Cerebellum (tissue), 4 donors: ENCODE measurements at places on chromosomes 6 and 20. TPM values are rescaled to one million over a fixed set of nuclear protein-coding genes. Genes with fewer than 3 reads are reported as not detected.

Gene CRISP2
- total RNA-seq, result 0.54 TPM

Gene VGLL2
- not detected for total RNA-seq

Gene TSPO2
- not detected for total RNA-seq

Gene EEF1A2
- total RNA-seq, result 78.4 TPM

Gene PSORS1C2
- total RNA-seq, result not detected

Gene NR2E1
- total RNA-seq, result not detected

DNA sequence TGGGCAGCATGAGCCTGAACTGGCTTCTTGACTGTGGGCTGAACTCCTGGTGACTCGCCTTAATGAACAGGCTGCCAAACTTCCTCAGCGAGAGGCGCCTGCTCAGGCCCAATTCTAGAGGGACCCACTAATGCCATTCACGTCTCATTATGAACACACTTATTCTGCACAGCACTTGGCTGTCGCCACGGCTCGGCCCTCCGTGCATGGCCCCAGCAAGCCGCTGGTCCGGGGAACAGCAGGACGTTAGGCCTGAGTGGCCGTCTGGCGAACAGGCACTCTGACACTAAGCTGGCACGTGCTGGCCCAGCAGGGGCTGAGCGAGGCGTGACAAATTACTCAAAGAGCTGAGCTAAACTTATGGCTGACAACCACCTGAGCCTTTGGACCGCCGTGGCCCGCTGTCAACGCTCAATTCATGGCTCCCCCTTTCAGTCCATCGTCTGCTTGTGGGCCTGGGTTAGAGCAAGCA, 45.9 kb downstream of the INSM1 start:
- DNase-seq, result peak; percentile 30

- DNase-seq, result no peak
Measured at GRCh38 chr6:167988945-167989841, 8.3 kb upstream of the KIF25 start.

DNA sequence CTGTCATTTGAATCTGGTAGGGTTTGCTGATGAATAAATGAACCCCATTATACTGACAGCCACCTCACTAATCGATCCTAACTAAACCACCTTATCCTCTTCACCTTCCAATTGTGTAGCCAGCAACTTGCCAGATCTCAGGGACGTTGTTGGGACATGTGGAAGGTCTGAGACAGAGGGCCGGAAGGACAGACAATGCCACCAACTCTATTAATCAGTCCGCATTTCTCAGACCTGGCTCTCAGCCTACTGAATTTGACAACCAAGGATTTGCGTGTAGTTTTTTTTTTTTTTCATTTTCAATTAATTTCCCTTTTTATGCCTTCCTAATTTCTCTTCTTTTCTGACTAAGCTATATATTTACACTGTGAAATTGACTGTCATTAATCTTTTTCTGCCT, 122.5 kb downstream of the CARMIL1 start:
- DNase-seq, result no peak

DNA sequence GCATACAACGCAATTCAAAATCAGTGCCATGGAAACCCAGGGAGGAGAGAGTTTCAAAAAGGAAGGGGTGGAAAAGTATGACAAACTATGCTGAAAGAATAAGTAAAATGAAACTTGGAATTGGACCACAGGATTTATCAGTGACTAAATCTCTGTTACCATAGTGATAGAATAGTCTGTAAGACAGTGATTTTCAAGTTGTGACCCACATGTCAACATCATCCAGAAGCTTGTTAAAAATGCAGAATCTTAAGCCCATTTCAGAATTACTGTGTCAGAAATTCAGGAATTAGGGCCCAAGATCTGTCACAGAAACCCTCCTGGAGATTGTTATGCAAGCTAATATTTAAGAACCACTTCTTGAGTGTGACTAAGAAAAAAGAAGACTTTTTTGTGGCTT, 417.7 kb upstream of the JAG1 start:
- DNase-seq, result no peak

GRCh38 chr6:100475554-100476320, 11.0 kb upstream of the SIM1 start:
- no peak for DNase-seq

GRCh38 chr20:46894579-46894958, at the start of gene EYA2:
EYA2 (plus strand) TSS chr20:46894843; CDS start chr20:46990011, 95,168 bp downstream.
- DNase-seq, result no peak

- peak; percentile 88 for DNase-seq
Measured at GRCh38 chr6:36979347-36979742, 6.7 kb downstream of the MTCH1 start.

GRCh38 chr6:35081426-35081851, 59.7 kb downstream of the TCP11 start:
- DNase-seq, result no peak

DNA sequence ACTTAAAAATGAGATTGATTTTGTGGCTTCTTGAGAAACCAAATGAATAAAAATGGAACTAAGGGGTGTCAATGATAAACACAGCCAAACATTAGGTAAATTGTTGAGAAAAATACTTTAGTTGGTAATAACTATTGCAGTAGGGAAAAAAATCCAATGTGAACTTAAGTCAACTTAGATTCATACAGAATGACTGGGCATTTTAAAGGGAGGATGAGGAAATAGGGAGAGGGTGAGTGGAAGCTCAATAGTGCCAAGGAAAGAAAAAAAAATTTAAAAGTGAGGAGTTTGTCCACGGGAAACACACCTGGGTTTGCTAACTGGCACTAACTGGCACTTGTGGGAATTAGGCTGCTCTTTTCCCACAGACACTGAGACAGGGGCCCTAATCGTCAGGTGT, 26.2 kb upstream of the PGK2 start:
- no peak for DNase-seq

DNA sequence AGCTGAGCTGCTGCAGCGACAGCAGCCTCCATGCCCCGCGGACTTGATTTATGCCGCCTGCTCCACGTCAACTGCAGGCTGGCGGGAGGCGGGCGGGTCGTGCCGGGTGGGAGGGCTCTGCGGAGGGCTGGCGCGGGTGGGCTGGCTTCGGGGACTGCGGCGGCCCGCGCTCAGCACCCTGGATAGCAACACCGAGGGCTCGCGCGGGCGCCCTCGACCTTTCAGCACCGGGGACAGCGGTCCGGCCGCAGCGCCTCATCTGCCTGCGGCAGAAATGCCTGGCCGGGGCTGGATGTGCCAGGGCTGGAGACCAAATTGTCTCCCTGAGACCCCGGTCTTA, 792 bp downstream of the SNAP25 start:
- peak; percentile 60 for DNase-seq

- no peak for DNase-seq
Measured at GRCh38 chr20:12180107-12180661, 262.5 kb downstream of the BTBD3 start.

- DNase-seq, result no peak
Measured at GRCh38 chr6:108570517-108570916, 9.8 kb downstream of the FOXO3 start.

DNA sequence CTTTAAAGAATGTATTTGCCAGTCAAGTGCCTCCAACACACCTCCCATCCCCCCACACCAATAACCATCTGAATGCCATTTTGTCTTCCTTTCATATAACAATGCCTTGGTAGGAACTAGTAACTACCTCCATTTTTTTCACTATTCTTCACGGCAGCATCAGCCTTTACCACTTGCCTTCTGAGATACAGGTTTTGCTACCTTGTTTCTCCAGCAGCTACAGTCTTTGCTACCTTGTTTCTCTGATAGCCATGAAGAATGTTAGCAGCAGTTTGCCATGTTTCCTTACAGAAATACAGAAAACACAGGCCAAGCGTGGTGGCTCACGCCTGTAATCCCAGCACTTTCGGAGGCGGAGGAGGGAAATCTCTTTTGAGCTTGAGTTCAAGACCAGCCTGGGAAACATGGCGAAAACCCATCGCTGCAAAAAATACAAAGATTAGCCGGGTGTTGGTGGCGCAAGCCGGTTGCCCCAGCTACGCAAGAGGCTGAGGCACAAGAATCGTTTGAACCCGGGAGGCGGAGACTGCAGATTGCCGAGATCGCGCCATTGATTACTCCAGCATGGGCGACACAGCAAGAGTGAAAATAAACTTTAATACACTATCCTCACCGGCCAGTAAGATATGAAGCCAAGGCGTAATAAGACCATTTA, 100.9 kb downstream of the HFE start:
- DNase-seq, result no peak
